ENCODE measurements at places on chromosomes 4 and X.

GRCh38 chrX:96721354-96721753 lies 36.7 kb downstream of the DIAPH2 start:
- DNase-seq: no peak

GRCh38 chrX:72100051-72100755 lies 31.5 kb downstream of the RTL5 start:
- DNase-seq: no peak

- no peak for DNase-seq
These were observed 279.3 kb downstream of the INPP4B start for GRCh38 chr4:142566777-142567176.

GRCh38 chr4:85833302-85833701 lies 358.4 kb downstream of the ARHGAP24 start:
- no peak for DNase-seq

- DNase-seq: peak; percentile 64
These were observed 13.4 kb upstream of the SRPX start for GRCh38 chrX:38233891-38234667.

DNA sequence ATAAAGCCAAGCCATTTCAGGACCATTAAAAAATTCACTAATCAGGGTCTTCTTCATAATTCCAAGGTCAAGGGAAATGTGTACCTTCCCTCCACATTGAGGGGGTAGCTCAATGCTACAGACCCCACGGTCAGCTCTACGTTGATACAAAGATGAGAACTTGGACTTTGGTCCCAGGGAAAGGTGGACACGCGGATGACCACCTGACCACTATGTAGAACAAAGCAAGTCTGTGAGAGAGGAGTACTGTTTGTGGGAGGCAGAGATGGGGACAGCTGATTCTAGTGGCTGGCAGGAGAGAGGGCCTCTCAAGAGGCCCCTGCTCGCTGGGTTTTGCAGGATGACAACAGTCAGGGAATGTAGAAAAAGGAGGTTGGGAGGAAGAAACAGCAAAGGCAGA lies 58.0 kb downstream of the SLC2A9 start:
- no peak for DNase-seq

DNA sequence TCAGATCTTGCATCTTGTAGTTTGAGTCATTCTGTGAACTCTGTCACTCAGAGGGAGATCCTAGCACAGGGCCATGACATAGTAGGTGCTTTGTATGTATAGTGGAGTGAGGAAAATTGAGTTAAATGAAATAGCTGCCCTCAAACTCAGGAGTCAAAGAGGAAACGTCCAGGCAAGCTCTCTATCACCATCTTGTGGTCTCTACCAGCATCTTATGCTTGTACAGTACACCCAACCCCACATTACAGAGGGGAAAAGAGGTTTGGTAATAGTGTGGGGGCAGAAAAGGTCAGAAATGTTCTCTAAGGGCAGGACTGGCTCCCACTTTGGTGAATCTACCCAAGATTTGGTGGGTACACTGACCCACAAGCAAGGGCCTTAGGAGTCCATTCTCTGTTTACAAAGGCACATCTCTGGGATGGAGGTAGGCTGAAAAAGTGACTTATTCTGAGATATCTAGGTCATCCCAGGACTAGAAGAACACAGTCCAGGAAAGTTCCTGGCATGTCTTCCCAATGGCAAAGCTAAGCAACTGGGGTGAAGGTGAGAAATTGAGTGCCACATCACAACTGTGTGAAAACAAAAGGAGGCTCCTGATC lies 131.8 kb downstream of the OR13H1 start:
- DNase-seq: peak; percentile 14

- no peak for DNase-seq
These were observed 10.5 kb upstream of the ADD1 start for GRCh38 chr4:2832981-2833670.

- no peak for DNase-seq
These were observed 90.9 kb downstream of the EGF start for GRCh38 chr4:110003401-110004187.

- no peak for DNase-seq
These were observed 4.8 kb upstream of the NKAP start for GRCh38 chrX:119948381-119948780.

DNA sequence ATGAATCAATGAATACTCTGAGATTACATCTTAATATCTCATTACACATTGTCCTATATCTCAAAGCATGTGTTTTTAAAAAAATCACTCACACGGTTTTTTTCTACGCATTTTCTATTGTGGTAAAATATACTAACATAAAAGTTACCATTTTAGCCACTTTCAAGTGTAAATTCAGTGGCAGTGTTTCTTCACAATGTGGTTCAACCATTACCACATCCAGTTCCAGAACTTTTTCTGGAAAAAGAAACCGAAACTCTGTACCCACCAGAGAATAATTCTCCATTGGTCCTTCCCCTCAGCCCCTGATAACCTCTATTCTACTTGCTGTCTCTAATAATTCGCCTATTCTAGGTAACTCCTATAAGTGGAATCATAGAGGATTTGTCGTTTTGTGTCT lies 35.3 kb upstream of the ACSL1 start:
- DNase-seq: no peak

GRCh38 chrX:129609395-129609794 lies 45.4 kb downstream of the APLN start:
- DNase-seq: no peak

DNA sequence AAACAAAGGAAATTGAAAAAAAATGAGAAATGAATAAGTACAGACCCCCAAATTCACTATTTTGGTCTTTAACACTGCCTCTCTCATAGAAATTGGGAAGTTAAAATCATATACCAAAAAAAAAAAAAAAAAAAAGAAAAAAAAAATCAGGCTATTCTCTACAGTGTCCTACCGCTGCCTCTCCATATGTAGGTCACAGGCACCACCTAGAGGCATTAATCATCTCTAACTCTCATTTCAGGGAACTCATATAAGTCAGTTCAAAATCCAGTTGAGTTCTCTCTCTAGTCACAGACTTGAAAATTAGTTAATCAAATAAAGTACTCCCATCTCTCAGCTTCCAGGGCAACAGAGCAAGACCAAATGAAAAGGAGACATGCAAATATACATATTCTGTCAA lies 47.9 kb downstream of the COX18 start:
- peak; percentile 68 for DNase-seq

- DNase-seq: no peak
These were observed 97.6 kb upstream of the C1GALT1C1 start for GRCh38 chrX:120727452-120727851.

DNA sequence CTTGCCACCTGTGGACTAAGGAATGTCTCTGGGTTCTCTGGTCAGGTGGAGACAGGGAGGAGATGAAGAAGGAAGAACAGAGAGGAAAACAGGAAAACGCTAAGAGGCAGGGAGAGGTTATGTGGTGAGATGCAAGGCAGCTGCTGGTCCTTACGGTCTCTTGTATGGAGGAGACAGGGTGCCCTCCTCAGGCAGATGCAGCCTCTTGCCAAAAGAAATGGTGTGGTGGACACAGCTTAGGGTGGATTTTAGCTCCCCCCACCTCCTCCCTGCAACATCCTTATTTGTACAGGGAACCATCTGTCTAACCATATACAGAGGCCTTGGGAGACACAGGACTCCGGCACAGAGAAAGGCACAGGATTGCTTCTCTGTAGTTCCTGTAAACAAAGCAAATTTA lies 9.7 kb downstream of the OCIAD2 start:
- DNase-seq: no peak

- DNase-seq: peak; percentile 68
These were observed 68.3 kb downstream of the LARP7 start for GRCh38 chr4:112704991-112705845.

- DNase-seq: peak; percentile 69
These were observed 47.9 kb downstream of the SOWAHB start for GRCh38 chr4:76850010-76850441.

DNA sequence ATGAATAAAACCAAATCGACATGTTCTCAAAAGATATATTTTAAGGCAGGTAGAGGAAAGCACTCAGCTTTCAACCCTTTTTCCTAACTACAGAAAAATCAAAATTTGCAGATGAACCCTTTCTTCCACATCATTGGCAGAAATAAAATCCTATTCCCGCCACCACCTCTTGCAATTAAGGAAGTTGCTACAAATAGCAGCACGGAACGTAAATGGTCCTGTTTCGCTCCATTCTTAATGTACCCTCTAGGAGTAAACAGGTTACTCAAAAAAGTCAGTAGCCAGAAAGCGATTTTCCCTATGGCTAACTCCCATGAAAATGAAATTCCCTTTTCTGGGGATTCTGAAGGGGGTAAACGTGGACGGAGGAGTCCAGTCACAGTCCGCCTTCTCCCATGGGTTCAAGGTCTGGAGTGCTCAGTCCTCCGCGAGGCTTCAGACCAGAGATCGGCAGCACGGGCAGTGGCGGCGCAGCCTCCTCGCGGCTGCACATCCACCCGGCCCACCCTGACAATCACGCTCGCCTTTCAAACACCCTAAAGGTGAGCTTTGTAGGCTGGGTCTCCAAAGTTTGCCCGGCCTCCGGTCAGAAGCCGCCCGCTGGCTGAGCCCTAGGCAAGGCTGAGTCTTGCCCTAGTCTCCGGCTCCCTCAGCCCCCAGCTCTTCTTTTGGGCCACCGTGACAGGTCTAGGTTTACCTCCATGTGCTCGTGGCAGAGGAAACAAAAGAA lies 1.8 kb downstream of the ATP11C start:
- DNase-seq: peak; percentile 4

GRCh38 chr4:177391287-177391686 lies 51.0 kb downstream of the AGA start:
- DNase-seq: no peak

- DNase-seq: peak; percentile 83
These were observed at the start of gene RNF150 for GRCh38 chr4:141133146-141133998. RNF150 (minus strand) TSS chr4:141133469.

GRCh38 chr4:4386736-4387392 lies at the start of gene NSG1:
NSG1 (plus strand) TSS chr4:4387102; CDS start chr4:4387630, 528 bp downstream.
- DNase-seq: peak; percentile 62

DNA sequence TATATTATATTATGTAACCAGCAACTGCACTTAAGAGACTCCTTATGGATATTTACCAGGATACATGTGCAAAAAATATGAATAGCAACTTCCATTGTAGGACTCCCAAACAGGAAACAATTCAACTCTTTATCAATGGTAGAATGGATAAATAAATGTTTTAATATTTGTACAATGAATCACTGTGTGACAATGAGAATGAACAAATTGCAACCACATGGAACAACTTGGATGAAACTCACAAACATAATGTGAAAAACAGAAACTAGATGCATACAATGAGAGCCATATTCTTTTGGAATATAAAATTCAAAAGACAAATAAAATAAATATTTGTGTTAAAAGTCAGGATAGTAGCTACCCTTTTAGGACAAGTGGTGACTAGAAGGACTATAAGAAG lies 1015.7 kb downstream of the TECRL start:
- DNase-seq: no peak

GRCh38 chrX:153622661-153623309 lies 23.8 kb upstream of the CCNQ start:
- no peak for DNase-seq

DNA sequence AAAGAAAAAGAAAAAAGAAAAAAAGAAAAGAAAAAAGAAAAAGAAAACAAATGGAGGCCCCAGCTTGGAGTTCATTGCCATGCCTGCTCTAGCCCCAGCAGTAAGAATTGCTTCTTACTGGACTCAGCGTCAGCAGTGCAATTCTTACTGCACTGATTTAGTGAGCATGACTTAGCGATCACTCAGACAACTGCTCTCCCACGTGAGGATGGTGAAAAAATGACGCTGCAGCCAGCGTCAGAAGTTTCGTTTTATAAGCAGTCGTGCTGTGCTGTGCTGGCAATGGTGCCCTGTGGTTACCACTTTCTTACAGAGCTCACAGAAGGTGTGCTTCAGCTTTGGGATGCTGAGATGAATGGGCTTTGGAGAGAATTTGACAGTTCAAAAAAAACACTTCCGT lies 68.3 kb upstream of the DDX3X start:
- peak; percentile 40 for DNase-seq

DNA sequence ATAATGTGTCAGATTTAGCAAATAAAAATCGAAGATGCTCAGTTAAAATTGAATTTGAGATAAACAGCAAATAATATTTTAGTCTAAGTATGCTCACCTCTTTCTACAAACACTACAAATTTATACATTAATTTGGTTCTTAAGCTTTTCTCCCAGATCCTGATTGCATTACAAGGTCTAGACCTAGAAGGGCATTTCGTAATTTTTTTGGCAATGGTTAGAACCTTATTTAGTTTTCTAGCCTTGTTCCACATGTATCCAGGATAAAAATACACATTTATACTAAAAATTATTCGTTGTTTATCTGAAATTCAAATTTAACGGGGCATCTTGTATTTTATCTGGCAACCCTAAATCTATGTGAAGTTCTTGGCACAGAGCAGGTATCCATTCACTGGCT lies 2.5 kb upstream of the CDKL5 start:
- DNase-seq: no peak

DNA sequence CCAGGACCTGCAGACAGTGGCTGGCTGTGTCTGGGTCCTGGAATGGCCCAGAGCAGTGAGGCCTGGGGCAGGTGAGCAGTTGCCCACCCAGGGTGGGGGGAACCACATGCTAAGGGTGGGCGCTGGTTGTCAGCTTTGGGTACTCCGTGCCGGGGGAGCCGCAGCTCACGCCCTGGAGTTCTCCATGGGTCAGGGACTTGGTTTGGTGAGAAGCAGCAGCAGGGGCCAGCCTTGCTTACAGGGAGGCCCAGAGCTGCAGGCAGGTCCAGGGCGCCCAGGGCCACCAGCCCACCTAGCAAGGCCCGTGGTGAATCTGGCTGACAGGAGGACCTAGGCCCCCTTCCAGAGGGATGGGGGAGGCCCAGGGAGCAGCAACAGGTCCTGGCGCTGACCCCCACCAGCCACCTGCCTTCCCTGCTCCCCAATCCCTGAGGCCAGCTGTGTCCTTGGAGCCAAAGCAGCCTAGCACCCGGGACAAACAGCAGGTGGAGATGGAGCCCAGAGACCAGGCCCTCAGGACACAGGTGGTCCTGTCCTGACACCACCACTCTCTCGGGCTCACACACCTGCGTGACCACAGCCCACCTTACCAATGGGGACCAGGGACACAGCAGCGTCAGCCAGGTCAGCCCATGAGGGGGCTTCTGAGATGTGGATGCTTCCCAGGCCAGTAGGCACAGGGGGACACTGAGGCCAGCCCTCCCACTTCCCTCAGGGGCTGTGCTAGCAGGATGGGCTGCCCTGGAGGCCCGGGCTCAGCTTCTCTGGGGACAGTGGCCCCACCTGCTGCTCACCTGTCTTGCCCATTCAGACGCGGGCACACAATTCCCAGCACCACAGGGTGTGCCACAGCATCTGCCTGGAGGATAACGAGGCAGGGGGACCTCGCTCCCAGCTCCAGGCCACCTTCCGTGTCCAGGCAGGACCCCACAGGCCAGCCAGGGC lies 3.5 kb downstream of the MXD4 start:
- no peak for DNase-seq

DNA sequence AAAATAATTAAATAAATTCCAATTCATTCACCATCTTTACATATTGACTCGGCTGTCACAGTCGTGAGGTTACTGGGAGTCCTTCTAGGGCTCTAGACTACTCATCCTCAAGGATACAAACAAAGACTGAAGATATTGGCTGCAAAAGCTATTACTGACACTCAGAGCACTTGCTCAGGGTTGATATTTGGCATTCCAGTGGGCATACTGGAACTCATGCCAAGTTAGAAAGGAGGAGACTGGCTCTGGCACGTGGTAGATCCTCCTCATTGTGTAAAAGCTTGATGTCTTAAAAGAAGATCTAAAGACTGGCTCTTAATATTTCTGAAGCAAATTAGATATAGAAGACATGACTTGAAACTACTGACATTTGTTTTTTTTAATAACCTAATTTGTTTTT lies 172.7 kb downstream of the GPM6A start:
- DNase-seq: no peak

Measured in urothelium cell line (cell line).